Iris pigment epithelial cell (primary cell): ENCODE measurements at places on chromosomes 5 and 9.
A peak's percentile ranks its signal among the peaks of the same experiment; 100 is the strongest.

DNA sequence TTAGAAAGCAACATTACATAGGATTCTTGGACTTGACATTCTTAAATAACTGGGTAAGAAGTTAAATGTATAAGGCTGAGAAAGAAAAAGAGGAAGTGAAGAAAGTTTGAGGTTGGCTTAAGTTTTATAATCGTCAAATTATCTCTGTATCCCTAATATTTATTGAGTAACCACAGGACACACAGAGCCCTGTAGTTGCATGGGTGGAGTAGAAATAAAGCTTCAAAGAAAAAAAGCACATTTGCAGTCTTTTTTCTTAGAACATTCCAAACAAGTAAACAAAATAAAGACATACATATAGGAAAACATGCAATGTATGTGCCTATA is 137.0 kb downstream of the CCDC192 start:
- no peak for DNase-seq

- peak; percentile 27 for DNase-seq
Observed at GRCh38 chr9:88280816-88281382, 107.3 kb upstream of the SPIN1 start.

DNA sequence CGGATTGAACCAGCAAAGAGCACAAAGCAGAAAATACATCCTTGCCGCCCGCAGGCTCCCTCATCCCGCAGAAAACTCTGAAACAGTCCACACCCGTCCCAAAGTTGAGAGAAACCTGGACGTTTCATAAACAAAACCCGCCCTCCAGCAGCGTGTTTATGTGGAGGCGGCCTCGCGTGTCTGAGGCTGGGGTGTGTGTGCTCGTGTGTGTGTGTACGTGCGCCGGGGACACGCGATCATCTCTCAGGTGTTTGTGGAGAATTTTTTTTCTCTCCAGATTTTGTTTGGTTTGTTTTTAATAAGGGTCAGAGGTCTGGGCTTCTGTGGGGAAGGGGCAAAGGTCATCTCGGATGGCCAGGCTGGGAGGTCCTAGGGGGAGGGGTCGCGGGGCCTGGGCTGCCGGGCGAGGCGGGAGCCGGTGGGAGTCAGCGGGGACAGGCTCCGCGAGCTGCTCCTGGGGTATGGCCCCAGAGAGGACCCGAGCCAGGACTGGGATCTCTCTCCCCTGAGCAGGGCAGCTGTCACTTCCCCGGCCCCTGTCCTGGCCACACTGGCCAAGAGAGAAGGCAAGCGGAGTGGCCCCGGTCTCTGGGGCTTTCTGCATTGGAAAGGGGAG is 206.4 kb downstream of the C9orf50 start:
- DNase-seq = peak; percentile 44

GRCh38 chr5:133430095-133430494 is 182.2 kb downstream of the FSTL4 start:
- DNase-seq = no peak

DNA sequence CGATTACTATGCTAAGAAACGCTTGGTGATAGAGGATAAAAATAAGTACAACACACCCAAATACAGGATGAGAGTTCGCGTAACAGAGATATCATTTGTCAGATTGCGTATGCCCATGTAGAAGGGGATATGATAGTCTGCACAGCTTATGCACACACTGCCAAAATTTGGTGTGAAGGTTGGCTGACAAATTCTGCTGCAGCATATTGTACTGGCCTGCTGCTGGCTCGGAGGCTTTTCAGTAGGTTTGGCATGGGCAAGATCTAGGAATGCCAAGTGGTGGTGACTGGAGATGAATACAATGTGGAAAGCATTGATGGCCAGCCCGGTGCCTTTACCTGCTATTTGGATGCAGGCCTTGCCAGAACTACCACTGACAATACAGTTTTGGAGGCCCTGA is 208.4 kb downstream of the PDZD2 start:
- no peak for DNase-seq

DNA sequence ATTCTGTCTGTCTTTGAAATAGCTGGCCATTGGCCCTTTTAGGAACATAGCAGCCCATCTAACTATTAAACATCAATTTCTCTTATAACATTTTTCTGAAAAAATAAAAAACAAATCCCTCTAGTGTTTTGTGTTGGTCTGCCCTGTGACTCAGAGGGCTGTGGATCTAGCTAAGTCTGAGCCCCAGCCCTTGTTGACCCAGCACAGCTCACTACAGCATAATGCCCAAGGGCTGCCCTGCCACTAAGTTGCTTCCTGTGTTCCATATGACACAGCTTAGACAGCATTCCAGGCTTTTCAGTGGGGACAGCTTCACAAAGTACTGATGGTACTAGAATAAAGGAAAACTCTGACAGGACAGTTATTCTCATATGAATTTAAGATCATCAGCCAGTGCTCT is 136.0 kb downstream of the SCAMP1 start:
- peak; percentile 73 for DNase-seq
